ENCODE measurements at places on chromosomes 3 and 15. TPM values are rescaled to one million over a fixed set of nuclear protein-coding genes. Genes with fewer than 3 reads are reported as not detected.

DNA sequence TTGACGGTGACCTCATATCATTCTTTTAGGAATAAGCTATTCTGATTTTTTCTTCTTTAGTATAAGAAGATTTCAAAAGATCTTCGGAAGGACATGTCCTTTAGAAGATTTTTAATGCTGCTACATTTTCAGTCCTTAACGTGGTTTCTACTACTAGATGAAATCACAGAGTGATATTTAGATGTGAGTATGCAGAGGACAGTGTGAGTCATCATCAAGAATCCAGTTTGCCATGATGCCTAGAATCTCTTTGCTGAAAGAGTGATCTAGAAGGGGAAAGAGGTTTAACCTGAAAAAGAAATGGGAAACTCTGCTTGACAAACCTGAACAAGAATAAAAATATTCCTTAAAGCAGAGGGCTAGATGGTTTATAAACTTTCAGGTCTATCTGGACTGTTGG lies 43.2 kb downstream of the SLC7A14 start:
- H3K4me1 ChIP-seq, result no peaks in the 10 kb centered on the region
- no peak for DNase-seq
- peaks cover 12% of the 10 kb centered on the region for H3K27me3 ChIP-seq
- H3K27ac ChIP-seq, result no peak overlapping the region

DNA sequence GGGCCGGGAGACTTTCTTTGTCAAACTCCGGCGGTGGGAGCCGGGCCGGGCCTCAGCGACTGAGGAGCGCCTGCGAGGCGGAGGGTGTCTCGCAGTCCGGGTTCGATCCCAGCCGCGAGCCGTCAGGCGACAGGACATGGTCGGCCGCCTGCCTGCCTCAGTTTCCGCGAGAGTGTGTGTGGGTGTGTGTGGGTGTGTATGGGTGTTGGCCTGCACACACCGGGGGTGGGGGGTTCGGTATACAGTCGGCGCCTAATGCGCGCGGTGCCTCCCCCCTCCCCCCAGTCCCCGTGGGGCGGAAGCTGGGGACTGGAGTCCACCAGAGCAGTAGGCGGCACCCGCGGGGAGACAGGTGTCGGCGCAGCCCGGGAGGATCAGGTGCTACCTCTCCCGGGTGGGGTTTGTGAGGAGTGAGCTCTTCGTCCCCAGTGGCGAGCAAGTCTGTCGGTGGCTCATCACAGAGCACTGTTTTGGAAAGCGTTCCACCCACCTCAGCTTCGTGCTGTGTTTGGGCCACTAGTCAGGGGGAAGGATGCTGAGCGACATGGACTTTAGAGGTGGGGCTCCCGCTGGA lies 246.3 kb downstream of the GOLGA6L6 start:
- no peaks in the 10 kb centered on the region for H3K36me3 ChIP-seq
- H3K27me3 ChIP-seq, result no peaks in the 10 kb centered on the region
- H3K4me1 ChIP-seq, result no peaks in the 10 kb centered on the region
- no peak overlapping the region for H3K4me3 ChIP-seq

GRCh38 chr3:105823149-105823867 lies 45.5 kb downstream of the CBLB start:
- peaks cover 61% of the 10 kb centered on the region for H3K36me3 ChIP-seq
- H3K4me1 ChIP-seq, result peaks cover 47% of the 10 kb centered on the region
- no peak overlapping the region for H3K4me3 ChIP-seq
- DNase-seq, result no peak
- H3K27me3 ChIP-seq, result no peaks in the 10 kb centered on the region
- peak overlapping the region; percentile 22 for H3K27ac ChIP-seq

DNA sequence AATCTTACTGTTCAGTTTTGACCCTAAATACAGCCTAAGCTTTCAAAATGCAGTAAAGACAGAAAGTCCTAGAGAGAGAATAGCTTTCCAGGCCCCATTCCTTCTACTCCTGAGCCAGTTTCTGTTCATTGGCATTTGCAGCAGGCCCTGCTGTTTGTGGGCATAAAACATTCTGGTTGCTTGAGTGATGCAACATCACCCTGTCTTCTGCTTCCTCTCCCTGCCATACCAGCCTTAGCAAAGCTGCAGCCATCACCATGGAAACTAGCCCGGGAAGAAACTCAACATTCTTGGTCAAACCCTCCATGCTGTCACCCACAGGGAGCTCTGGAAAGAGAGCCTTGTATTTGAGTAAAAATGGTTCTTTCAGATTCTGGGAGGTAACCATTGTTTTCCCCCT lies 325.7 kb downstream of the MAGI1 start:
- DNase-seq, result no peak
- H3K36me3 ChIP-seq, result no peaks in the 10 kb centered on the region
- H3K4me3 ChIP-seq, result no peak overlapping the region
- H3K27me3 ChIP-seq, result no peaks in the 10 kb centered on the region
- H3K27ac ChIP-seq, result no peak overlapping the region

DNA sequence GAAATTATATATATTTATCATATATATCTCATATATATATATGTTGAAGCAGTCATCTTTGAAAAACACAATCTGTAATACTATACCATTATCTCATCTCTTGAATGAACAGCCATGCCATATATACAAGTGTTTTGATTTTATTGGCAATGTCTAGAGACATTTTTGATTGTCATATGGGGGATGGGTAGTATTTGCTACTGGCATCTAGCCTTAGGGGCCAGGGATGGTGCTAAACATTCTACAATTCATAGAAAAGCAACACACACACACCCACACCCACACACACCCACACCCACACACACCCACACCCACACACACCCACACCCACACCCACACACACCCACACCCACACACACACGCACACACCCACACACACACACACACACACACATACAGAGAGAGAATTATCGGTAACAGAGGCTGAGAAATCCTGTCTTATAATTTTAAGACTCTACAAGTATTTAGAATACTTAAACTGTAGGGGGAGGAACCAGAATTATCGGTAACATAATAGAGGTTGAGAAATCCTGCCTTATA lies 11.1 kb upstream of the PIK3R4 start:
- no peaks in the 10 kb centered on the region for H3K36me3 ChIP-seq
- no peak overlapping the region for H3K27ac ChIP-seq

DNA sequence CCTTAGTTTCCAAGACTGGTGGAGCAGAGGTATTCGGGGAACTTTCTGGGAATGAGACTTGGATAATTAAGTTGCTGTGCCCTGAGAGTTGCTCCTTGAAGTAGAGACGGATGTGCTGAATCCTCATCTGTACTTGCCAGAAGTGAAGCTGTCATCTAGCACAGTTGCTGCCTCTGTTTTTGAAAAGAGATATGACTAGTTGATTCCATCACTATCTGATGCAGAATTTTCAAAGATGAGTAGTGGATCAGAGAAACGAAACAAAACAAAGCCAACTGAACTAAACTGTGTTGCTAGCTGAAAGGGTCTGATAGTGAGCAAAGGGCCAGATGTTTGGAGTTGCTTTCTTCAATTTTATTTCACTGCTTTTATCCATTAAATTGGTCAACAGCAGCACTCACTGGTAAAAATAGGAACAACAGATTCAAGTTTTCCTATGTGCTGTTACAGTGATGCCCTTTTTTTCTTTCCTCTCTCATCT lies 52.7 kb downstream of the MITF start:
- H3K27me3 ChIP-seq, result peaks cover 3% of the 10 kb centered on the region
- no peaks in the 10 kb centered on the region for H3K36me3 ChIP-seq
- no peak for DNase-seq
- H3K27ac ChIP-seq, result no peak overlapping the region

GRCh38 chr15:91780387-91780786 lies 73.1 kb upstream of the SLCO3A1 start:
- no peak for DNase-seq
- no peak overlapping the region for H3K27ac ChIP-seq
- H3K36me3 ChIP-seq, result no peaks in the 10 kb centered on the region
- H3K27me3 ChIP-seq, result peaks cover 36% of the 10 kb centered on the region

GRCh38 chr3:99108508-99108907 lies 207.0 kb upstream of the DCBLD2 start:
- no peak overlapping the region for H3K4me3 ChIP-seq
- no peaks in the 10 kb centered on the region for H3K4me1 ChIP-seq
- DNase-seq, result no peak
- no peak overlapping the region for H3K27ac ChIP-seq
- H3K36me3 ChIP-seq, result no peaks in the 10 kb centered on the region

DNA sequence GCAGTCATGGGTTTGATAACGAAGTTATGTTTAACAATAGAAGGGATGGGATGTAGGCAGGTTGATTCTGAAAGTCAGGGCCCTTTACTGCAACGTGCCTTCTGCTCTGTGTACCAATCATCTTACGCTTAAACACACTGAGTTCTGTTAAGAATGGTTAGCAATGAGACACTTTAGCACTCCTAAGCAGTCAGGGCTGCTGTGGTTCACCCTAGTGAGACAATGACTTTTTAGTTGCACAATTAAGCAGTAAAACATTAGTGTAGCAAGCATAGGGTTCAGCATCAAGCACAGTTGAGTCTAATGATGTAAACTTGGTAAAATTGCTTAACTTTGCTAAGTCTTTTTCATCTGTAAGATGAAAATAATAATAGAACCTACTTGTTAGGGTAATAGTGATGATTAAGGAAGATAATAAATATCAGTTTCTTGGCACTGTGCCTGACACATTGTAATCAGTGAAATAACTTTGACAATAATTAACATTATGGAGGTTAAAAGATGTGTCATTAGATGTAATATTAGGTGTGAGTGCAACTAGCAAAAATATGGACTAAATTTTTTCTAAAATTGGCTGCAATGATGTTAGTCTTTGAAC lies 484.2 kb upstream of the THBS1 start:
- H3K4me3 ChIP-seq, result no peak overlapping the region
- H3K4me1 ChIP-seq, result no peaks in the 10 kb centered on the region
- DNase-seq, result no peak

DNA sequence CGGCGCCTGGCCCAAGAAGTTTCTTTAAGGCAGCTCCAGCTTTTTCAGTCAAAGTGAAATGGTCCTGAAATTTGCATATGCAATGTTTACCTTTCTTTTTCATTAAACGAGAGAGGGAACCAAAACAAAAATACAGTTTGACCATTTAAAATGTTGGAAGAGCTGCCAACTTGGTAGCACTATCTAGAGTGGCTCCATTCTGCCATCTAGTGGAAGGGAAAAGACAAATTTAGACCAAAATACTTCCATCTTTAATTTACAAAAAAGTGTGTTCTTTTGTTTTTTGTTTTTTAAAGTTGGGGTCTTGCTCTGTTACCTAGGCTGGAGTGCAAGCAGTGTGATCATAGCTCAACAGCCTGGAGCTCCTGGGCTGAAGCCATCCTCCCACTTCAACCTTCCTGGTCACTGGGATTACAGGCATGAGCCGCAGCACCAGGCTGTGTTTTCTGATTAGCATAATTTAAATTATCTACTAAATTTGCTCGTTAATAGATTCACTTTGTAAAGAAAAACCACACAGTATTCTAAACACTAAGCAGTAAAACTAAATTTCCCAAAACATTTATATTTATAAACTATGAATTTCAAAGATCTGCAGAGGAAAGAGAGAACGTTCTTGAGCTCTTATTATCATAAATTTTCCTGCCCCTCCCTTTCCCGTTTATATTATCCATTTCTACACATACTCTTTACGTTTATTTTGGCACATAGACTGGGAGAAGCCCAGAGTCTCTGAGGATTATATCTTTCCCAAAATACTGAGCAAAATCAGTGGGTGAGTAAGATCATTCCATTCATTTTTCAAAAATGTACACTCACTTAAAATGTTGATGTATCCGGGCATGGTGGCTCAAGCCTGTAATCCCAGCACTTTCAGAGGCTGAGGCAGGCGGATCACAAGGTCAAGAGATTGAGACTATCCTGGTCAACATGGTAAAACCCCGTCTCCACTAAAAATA lies 15.4 kb upstream of the RFC4 start:
- H3K27me3 ChIP-seq, result peaks cover 3% of the 10 kb centered on the region
- no peak for DNase-seq
- H3K4me3 ChIP-seq, result no peak overlapping the region

The UBAP1L gene
- 6.1 TPM for total RNA-seq

The CCK gene
- total RNA-seq, result not detected

The ROBO1 gene
- 5.3 TPM for total RNA-seq
